Skeletal muscle cell (primary cell): ENCODE measurements at places on chromosomes 11 and 22.

DNA sequence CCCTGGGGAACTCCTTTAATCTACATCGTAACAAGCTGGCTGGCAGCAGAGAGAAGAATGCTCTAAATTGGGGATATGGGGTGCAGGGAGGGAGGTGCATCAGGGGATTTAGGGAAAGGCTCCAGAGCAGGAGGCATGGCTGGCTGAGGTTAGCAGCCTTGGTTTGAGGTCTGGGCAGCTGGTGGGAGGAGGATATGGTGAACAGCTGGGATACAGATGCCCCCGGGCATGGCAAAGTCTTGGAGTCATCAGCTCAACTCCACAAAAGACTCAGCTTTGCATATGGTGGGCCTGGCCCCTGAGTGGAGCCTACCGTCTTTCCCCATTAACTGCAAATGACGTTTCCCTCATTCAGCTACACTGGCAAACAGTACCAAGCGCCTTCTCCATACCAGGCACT, 5.4 kb downstream of the FAM83F start:
- DNase-seq = no peak

DNA sequence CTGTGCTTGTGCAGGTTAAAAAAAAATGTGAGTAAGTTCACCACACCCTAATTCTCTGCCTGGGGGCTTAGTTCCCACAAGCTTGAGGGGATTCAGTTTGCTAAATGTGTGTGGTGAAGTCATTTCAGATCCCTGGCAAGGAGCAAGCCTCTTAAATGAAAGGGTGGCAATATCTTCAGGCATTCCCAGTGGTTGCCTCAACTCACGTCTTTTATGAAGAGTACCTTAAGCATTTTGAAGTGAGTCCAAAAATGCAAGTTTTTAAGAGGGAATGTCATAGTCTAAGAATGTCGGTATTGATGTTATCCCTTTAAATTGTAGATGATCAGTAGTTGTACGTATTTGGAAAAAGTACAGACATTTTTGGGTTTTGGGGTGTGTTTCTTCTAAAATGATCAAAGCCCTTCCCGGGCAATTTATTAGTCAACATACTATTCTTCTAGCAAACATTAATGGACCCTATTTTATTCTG, 4.9 kb downstream of the TCP11L1 start:
- no peak for DNase-seq

DNA sequence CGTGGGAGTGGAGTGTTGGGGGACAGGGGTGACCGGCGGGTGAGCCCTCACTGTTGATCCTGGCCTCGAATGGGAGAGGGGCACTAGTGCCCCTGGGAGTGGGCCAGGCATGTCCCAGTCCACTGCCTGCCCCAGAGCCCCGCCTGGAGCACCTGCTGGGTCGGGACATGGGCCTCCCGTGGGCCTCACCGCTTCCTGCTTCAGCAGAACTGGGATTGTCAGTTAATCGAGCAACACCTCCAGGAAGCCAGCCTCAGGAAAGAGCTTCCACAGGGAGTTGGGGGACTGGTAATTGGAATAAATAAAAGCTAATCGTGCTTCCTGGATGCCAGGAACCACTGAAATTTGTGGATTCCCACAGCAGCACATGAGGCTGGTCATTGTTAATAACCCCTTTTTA, 43.8 kb downstream of the PARVB start:
- DNase-seq = no peak

DNA sequence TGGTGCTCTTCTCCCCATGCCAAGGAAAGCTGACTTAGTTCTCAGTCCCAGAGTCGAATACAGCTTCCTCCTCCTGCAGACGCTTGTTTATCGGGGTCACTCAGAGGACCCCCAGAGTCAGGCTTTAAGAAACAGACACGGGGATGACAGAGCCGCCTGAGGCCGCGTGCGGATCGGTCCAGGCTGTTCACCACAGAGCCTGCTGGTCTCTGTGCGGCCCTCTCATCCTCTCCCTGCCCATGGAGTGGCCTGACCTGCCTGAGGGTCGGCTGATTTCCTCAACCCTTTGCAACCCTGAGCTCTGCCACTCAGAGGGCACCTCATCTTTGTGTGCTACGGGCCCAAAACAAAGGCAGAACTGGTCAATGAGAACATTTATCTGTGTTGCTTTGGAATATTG, 2.1 kb downstream of the GAL start:
- DNase-seq = no peak

DNA sequence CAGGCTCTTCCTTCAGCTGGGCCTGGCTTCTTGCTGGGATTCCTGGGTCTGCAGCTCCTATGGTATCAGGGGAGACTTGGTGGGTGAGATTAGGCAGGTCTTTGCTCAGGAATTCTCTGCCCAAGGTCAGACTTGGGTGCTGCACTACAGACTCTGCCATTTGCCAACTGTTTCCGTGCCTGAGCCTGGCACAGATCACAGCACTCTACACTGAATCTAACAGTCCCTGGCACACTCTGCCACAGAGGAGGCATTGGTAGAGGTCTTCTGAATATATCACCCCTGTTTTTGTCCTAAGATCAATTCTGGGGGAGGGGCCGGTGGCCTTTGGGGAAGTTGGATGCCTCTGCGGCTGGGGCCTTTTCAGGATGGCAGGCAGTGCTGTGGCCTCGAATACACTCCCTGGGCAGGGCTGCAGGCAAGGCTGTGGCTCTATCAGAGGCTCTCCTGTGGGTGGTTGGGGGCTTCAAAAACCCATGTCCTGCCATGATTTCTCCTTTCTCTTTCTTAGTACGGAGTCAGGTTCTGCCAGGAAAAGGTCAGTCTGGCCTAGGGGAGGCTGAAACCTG, 115.0 kb upstream of the NARS2 start:
- no peak for DNase-seq

DNA sequence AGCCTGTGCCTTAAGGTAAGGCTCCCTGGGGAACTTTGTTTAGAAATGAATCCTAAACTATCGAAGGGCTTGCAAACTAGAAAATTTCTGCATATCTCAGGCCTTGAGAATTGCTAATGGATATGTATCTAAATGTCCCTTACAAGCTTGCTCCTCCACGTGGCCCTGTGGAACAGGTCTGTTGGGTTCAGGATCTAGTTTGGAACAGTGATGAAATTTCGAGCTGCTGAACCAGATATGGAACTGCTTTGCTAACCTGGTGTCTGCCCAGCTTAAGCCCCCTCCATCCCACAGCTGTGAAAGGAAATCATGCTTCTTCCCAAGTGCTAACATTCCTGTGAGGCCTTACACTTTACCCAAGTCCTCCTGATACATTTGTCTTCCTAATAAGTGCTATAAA, 11.6 kb downstream of the SREBF2 start:
- DNase-seq = no peak

- DNase-seq = no peak
These were observed 2.7 kb downstream of the NLRP6 start for GRCh38 chr11:280706-281485.

GRCh38 chr11:12275818-12276217, 101.6 kb upstream of the PARVA start:
- DNase-seq = no peak

DNA sequence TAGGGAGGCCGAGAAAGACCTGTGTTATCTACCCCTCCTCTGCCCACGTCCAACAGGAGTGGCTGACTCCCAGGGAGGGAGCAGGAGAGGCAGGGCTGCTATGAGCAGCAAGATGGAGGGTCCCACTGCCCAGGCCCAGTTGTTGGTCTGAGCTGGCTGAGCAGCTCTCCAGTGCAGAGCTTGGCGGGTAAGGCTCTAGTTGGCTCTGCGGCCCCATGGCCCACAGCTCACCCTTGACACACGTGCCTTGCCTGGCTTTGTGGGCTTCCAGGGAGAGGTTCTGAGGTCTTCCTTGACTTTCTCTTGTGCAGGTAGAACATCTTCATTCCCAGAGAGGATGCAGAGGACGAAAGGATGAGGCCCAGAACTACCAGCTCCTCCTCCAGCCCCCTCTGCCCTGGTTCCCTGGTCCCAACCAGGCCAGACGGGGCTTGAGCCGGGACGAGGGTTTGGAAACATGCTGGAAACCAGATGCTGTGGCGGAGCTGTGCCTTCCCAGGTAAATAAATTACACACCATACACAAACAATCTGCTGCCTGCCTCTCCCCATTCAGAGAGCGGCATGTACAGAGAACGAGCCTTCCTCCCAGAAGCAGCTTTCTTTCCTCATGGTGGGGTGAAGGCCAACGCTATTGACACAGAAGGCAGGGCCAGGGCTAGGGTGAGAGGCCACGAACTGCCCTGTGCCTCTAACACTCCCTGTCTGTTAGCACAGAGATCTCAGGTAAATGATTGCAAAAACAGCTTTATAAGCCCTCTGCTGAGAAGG, 48.1 kb downstream of the DSCAML1 start:
- DNase-seq = no peak

DNA sequence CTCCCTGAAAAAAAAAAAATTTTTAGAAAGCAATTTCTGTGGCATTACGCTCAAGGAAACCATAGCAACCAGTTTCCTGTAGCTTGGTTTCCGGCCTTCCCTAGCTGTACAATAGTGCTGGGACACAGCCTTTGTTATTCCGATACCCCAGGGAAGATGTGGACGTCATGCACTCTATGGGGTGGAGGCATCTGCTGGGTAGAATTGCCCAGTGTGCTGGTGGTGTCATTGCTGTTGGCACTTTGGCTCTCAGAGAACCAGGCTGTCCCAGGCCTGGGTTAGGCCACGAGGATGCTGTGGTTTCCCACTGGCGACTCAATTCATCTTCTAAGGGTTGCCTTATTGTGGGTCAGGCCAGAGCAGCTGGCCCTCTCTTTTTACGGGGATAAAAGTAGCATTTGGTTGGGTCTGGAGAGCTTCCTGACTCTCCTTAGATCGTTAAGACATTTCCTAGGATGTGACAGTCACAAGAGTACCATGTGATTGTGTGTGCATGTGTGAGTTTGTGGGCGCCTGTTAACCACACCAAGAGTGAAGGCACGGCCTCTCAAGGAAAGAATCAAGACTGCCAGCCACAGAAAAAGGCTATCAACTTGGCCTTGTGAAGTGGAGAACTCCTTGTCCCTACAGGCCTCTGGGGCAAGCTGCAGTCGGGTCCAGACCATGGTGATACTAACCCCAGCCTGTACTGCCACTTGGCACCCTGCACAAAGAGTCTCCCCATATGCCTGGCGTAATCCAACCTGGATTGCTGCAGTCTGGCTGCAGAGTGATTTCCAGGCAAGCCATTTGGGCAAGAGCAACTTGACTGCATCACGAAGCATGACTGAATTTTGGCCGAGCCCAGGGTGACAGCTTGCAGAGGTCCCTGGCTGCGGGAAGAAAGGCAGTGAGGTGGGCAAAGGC, 35.9 kb upstream of the NAV2 start:
- DNase-seq = no peak

GRCh38 chr22:39457556-39458443, 988 bp downstream of the MGAT3 start:
- DNase-seq = no peak

DNA sequence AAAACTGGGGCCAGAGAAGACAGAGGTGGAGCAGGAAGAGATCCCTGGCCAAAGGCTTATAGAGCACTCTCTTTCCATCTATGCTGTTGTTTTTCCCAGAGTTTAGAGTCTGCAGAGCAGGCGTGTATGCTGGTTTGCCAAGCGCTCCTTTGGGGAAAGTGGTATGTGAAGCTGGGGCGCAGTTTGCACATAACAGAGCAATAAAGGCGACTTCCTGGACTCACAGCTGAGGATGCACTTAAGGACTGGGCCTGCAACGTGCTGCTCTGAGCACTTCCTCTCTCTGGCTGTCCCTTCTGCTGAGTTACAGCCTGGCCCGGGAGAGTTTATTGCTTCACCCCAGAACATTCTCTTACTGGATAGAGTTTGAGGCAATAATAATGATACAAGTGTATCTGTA, 41.7 kb downstream of the THAP12 start:
- peak; percentile 73 for DNase-seq

GRCh38 chr11:111819829-111820237, 51.5 kb downstream of the ALG9 start:
- peak; percentile 31 for DNase-seq

DNA sequence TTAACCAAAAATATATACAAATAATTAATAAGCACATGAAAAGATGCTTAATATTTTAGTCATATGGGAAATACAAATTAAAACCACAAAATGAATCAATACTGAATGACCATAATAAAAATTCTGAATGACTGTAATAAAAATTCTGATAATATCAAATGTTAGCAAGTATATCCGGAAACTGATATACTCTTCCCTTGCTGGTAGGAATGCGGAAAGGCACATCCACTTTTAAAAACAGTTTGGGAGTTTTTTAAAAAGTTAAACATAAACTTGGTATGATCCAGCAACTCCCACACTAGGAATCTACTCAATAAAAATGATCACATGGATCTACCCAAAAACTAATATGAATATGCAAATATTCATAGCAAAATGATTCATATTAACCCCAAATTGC, 30.8 kb upstream of the GRIA4 start:
- no peak for DNase-seq

DNA sequence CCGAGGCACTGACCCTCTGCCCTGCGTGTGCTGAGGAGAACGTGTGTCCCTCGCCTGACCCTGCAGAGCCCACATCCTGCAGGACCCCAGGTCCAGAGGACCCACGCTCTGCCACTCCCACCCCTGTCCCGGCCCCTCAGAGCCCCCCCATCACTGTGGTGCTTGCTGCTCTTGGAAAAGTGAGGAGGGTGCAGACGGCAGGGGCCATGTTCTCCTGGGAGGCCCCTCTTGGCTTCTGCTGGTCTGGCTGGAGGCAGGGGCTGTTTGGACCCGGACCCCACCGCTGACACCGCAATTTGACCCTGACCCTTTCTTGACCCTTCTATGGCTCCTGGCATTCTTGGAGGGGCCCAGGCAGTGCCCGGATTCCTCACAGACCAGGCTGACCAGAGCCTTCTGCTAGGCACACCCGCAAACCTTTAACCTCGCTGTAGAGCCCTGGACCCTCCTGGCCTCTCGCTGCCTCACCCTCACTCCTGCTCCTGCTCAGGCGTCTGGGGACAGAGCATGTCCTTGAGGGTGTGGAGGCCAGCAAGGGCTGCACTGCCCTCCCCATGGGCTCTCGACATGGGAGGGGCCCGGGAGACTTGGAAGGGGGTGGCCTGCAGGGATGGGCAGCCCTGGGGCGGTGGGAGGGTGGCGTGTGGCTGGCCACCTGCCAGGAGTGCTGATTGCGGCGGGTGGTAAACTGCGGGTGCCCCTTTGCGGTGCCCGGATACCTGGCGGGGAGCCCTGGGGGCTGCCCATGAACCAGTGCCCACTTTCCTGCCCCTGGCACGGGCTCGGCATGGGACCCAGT, 37.0 kb upstream of the MUC5AC start:
- DNase-seq = no peak

DNA sequence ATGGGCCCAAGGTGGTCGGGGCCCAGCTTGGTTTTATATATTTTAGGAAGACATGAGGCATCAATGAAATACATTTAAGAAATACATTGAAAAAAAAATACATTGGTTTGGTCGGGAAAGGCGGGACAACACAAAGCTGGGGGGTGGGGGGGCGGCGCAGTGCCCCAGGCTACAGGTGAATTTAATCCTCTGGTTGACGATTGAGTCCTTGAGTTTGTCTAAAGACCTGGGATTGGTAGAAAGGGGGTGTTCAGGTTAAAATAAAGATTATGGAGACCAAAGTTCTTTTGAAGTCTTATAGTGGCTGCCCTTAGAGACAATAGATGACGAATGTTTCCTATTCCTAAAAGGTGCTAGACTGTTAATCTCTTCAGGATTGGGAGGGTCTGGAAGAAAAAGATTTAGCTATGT, 3.1 kb downstream of the IFITM1 start:
- no peak for DNase-seq

- no peak for DNase-seq
These were observed 1075.5 kb downstream of the OPCML start for GRCh38 chr11:132456751-132457328.

- peak; percentile 11 for DNase-seq
These were observed 134.8 kb downstream of the LARGE1 start for GRCh38 chr22:33785283-33785968.

GRCh38 chr11:112777283-112777751, 183.9 kb upstream of the NCAM1 start:
- no peak for DNase-seq
